NCI-H2081 treated with DMSO at 0.1 percent for 48 hours (cell line): ENCODE measurements at places on chromosomes 6 and 20.

DNA sequence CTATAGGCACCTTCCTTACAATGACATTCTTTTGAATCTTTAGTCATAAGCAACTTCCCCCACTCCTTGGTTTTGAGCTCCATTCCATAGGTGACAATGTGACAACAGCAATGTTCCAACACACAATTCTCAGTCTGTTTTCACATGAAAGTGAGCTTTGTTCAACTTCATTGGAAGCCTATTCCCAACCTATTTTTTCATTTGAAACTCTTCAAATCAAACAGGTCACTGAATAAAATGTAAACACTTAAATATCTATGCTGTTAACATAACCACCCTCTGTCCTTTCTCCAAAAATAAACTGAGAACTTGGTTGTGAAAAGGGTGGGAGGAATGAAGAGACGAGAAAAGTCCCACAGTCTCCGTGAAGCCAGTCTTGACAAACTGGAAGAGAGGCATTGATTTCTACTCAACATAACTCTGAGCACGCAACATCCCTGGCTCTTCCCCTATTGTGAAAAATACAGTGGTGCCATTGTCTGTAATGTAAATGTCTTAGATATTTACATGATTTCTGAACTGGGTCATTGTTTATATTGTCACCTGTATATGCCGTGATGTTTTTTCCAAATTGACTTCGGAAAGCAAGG lies 343.1 kb downstream of the TFAP2A start:
- no peak for DNase-seq

DNA sequence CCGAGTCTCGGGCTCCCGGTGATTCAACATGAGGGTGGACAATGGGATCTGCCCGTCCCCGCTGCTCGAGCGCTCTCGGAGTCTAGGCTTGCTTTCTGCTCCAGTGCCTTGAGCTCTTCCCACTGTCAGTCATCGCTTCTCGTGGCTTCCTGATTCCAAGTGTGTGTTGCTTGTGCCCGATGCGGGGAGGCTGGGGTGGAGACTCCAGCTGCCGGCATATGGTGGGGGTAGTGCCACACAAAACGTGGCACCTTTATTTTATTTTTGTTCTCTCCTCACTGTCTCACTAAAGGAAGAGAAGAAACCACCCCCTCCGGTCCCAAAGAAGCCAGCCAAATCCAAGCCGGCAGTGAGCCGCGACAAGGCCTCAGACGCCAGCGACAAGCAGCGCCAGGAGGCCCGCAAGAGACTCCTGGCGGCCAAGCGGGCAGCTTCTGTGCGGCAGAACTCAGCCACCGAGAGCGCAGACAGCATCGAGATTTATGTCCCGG lies 14.8 kb upstream of the MYL9 start:
- DNase-seq = no peak

GRCh38 chr20:49854190-49854875 lies 41.7 kb downstream of the SLC9A8 start:
- no peak for DNase-seq

DNA sequence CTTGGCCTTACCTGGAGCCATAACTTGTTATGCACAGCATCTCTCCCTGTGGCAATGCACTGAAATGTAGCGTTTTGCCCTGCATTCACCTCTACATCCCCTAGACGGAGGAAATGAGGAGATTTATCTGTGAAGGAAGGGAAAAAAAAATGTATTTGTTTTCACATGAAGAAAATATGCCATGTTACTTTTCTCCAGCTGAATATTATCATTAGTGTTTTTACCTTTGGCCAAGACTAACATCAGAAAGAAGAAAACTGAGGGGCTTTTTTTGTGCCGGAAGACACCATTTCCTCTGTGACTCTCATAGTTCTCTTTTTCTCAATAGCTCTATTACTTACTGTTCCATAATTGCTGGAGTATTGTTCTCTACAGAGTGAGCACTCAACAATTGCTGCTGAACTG lies 280.4 kb downstream of the PTPRK start:
- no peak for DNase-seq

GRCh38 chr20:57819691-57820380 lies 110.0 kb upstream of the PMEPA1 start:
- DNase-seq = no peak

GRCh38 chr6:111982681-111983080 lies 71.2 kb upstream of the CCN6 start:
- no peak for DNase-seq

DNA sequence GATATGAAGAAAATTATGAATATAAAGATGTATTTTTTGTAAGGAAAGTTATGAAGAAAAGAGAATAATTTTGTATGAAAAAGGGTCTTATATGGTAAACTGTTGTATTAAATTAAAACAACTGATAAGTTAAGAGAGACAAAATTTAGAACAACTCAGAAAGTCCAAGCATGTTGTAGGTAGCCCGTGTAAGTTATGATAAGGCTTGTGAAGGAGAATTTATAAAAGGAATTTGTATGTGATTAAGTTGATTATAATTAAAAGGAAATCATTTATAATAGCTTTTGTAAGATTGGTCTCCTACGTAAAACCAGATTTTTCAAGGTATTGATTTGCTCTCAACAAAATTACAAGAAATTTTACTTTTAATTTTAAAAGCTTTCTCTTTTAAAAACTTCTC lies 1579.3 kb downstream of the HACE1 start:
- DNase-seq = no peak
